ENCODE measurements at places on chromosomes 5 and 9.
A peak's percentile ranks its signal among the peaks of the same experiment; 100 is the strongest.

DNA sequence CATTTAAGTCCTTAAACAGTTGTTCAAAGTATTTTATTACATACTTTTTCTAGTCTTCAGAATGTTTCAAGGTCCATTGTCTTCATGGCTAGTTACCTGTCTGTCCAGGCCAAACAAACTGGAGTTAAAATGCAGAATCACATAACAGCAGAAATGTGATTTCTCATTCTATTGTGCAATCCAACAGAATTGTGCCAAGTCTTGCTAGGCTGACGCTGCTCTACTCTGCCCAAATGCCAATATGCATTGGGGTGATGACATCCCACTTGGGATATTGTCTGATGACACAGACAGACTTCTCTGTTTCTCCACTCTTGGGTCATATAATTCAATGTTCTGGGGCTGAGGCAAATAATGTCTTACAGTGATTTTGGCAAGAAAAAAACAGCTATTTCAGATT lies 5.2 kb upstream of the SLC22A5 start:
- no peak for DNase-seq

- no peak for DNase-seq
These were observed 58.8 kb upstream of the TMEM171 start for GRCh38 chr5:73061593-73061992.

DNA sequence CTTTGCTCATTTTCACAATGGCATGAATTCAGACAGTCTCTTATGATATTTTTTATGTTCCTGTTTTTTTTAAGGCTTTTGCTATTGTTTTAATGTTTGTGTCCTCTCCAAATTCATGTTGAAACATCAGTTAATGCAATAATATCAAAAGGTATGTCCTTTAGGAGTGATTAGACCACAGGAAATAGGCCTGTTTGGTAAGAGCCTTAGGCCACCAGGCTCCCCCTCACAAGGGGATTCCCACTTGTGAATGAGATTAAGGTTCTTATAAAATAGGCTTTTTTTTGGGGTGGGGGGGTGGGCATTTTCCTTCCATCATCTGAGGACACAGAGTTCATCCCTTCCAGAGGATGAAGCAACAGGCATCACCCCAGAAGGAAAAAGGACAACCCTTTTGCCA lies 2074.2 kb upstream of the C9orf72 start:
- no peak for DNase-seq

DNA sequence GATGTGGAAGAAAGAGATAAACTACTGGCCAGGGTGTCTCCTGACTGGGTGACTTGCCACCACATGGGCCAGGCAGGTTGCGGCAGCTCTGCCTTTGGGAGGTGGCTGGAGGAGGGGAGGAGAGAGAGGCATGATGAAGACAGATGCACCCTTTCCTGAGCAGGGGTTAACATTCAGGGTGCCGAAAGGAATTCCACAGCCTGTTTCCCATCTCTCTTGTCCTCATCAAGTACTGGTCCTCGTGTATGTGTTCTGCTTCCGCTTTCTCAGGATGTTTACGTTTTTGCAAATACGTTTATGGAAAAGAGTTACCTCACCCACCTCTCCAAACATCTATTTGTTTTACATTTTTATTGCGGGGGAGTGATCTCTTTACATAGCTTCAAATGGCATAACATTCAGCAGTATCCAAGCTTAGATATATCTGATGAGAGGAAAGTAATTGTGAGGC lies 73.4 kb downstream of the C9orf85 start:
- DNase-seq = no peak

DNA sequence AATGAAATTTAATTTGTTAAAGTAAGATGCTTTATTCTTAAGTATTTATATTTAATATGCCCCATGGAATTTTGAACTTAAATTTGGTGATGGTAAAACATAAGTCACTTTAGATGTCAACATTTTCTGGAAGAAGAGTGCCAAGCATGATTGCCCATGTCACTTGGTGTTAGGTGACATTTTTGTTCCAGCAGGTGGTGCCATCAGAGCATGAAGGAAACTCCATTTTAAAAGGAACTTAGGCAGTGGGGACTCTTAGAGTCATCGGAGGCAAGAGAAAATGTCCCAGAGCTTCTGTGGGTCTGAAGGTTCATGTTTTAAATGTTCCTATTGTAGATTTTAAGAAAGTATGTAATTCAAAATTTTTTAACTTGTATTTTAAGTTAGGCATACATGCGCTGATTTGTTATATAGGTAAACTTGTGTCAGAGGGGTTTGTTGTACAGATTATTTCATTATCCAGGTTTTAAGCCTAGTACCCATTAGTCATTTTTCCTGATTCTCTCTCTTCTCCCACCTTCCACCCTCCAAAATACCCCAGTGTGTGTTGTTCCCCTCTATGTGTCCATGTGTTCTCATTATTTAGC lies 789.3 kb downstream of the SEMA5A start:
- DNase-seq = peak; percentile 40

GRCh38 chr5:25963251-25964008 lies 1075.0 kb downstream of the CDH9 start:
- no peak for DNase-seq

DNA sequence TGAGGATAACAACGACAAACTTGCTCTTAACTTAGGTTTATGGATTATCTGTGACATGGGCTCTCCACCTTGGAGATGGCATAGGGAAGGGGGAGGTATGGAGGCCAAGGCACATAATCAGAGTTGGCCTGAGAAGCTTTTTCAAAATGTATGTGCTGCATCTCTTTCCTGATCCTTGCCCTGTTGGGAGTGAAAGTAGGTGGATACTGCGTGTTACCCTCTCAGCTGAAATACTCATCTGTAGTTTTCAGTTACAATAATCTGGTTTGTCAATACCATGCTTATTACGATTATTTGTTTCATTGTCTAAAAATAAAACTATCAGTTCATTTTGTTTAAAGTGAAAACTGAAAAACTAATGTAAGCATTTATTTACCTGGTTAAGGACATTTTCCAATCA lies 86.7 kb downstream of the SLC44A1 start:
- no peak for DNase-seq

DNA sequence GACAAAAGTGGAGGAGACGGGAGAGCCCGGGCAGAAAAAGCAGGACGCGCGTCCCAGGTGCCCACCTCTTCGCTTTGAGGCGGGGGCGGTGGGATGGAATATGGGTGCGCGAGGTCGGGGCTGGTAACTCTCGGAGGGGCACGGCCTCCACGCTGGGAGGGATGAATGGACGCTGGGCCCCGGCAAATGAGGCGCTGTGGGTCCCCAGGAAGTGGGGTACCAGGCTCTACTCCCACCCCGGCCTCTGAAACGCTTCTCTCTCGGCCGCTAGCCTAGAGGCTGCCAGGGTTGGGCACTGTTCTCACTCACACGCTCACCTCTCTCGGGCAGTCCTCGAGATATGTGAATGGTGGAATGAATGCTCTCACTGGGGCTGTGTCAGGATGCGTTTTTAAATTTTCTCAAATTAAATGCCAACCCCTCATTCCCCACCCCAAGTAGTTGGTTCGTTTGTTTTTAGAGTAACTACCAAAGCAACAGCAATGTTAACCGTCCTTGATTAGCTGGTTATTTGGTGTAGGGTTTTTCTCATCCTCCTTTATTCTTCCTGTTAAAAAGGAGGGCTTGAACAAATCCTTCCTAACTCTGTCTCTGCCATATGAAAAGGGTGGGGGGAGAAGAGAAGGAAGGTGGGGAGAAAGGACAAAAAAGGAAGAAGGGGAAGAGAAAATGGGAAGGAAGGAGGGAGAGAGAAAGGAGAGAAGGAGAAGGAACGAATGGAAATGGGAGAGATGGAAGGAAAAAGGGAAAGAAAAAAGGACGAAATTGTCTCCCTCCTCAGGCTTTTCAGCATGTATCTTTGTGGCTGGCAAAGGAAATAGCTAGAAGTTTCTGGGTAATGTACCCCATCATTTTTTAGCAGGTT lies 1.3 kb upstream of the EBF1 start:
- no peak for DNase-seq

GRCh38 chr5:143695244-143695864 lies 116.6 kb upstream of the HMHB1 start:
- no peak for DNase-seq

GRCh38 chr5:180820788-180821321 lies 18.2 kb upstream of the MGAT1 start:
- DNase-seq = no peak

- DNase-seq = peak; percentile 71
These were observed 57.7 kb downstream of the MAPKAP1 start for GRCh38 chr9:125649315-125649714.

DNA sequence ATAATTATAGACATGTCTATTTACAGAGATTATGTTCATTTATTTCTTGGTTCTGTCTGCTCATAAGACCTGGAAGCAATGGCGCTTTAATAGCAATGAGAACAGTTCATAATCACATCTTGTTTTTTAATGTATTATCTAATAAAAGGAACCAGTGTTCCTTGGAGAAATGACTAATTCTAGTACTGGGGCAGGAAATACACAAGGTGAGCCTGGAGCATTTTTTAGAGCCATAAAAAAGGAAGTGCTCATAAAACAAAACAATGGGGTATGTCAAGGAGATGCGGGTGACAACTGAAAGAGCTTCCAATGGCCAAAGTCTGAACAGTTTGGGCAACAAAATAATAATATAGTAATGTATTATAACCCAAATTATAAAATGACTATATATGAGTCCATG lies 531.9 kb upstream of the CHD1 start:
- no peak for DNase-seq

DNA sequence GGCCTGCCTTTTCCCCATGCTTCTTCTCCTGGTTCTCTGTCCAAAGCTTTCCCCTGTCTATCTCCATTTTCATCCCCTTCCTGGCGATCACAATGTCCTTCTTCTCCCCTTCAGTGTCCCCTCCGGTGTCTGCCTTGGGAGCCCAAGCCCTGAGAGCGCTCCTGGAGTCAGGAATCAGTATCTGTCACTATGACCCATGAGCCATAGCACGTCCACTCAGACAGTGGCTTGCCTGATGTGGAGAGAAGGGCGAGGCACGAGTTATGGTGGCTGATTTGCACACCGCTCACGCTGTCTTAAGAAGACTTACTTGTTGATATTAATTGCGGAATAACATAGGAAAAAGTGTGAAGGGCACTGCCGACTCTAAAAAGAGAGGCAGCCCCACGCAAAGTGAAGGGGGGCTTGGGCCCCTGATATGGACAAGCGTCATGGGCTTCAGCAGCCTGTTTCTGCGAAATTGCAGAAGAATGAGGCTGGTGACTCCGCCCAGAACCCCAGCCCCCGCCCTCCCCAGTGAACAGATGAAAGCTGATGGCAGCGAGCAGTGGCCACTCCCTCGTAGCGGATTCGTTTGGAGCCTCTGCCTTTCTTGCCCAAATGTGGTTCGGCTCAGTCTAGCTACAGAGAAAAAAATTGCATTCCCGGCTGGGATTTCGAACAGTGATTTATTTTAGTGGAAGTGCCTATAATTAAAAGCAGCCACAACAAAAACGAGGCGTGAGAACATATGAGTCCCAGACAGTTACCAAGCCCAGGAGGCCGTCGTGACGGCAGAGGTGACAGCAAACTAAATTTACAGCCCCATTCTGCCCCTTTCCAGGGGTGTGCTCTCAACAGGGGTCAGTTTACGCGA lies 149.8 kb downstream of the ICE1 start:
- no peak for DNase-seq

DNA sequence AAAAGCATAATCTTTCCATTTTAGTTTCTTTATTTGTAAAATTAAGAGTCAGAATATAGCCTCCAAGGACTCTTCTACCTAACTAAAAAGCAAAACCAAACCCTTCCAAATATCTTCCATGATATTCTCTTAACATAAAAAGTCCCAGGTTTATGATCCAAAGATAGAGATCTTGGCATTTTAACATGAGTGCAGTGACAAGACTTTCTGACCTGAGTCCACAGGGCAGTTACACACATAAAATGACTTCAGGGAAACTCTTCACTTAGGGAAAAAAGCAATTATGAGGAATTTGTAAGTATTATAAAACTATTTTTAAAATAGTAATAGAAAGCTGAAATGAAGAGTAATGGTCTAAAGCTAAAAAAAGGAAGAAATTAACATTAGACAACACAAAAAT lies 772.6 kb upstream of the DMAC1 start:
- no peak for DNase-seq

- no peak for DNase-seq
These were observed 4.6 kb downstream of the TEX53 start for GRCh38 chr9:114652776-114653555.

DNA sequence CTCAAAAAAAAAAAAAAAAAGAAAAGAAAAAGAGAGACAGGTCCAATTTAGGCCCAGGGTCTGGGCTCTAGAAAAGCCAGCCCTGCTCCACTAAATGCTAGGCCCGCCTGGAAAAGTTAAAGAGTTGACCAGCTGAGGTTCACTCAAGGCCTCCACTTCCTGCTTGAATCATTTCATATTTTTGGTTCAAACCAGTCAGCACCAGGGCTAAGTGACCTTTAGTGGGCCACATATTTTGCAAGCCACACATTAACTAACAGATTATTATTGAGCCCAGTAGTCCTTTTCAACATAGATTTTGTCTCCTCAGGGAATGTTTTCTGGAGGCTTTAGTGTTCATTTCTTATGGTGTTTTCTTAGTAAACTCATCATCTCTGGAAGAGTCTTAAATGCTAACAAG lies 156.6 kb downstream of the TLR4 start:
- no peak for DNase-seq

- no peak for DNase-seq
These were observed 8.3 kb downstream of the OTP start for GRCh38 chr5:77630114-77630680.

DNA sequence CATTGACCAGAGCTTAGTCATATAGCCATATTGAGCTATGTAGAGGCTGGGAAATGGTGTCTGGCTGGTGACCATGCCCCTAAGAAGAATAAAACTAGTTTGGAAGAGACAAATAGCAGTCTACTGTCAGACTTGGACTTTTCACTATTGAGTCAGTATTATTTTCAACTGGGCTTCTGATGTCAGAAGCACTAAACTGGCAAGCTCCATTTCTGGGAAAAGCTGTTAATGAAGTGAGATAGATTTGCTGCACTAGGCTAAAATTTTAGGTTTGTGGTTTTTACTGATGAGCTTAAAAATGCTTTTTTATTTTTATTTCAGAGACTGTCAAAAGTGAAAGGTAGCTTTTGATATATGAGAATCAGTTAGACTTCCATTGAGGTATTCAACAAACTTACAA lies 220.2 kb downstream of the RAB3C start:
- DNase-seq = no peak

- peak; percentile 75 for DNase-seq
These were observed 1.3 kb upstream of the DUSP1 start for GRCh38 chr5:172772112-172772906.

DNA sequence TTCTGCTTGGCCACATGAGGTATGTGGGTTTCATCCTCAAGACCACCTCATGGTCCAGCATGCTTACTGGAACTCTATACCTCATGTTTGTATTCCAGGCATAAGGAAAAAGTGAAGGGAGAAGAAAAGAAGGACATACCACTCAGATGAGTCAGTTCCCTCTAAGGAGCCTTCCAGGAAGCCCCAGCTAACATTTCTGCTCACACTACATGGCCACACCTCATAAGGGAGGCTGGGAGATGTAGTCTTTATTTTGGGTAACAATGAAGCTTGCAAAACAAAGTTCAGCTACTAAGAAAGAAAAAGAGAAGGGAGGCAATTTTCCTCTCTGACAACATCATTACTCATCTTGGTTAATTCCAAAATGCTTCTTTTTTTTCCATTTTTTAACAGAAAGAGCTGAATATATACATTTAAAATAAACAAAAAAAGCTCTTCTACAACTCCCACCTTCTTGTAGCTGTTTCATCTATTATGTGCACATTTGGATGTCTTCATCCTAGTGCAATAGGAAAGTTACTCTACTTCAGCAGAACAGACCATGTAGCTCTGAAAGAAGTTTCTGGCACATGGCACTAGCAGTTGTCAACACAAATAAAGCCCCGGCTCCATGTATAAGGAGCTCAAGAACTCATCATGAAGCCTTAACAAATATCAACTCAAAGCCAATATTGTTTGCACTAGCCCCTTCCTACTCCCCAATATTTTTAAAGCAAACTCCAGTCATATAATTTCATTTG lies 123.6 kb upstream of the CCDC112 start:
- DNase-seq = peak; percentile 76
